ENCODE measurements at places on chromosomes 2 and 18. TPM values are rescaled to one million over a fixed set of nuclear protein-coding genes. Genes with fewer than 3 reads are reported as not detected.

The CCDC121 gene
- 5.9 TPM for total RNA-seq

The CCDC74B gene
- total RNA-seq, result 3.6 TPM

The CNGA3 gene
- 4.4 TPM for total RNA-seq

The TEX261 gene
- 18.1 TPM for total RNA-seq

The ZDBF2 gene
- 35.7 TPM for total RNA-seq

The RPS27A gene
- total RNA-seq, result 705 TPM

The CYB5A gene
- total RNA-seq, result 15.3 TPM

The REG3A gene
- not detected for total RNA-seq

The TNFRSF11A gene
- 1.6 TPM for total RNA-seq

The HMSD gene
- total RNA-seq, result 0.16 TPM

The PLB1 gene
- total RNA-seq, result 2.3 TPM

The POTEC gene
- not detected for total RNA-seq

The MAP3K19 gene
- 0.78 TPM for total RNA-seq

The TSPYL6 gene
- total RNA-seq, result 0.31 TPM

The TCF23 gene
- not detected for total RNA-seq

The PDCD1 gene
- not detected for total RNA-seq

The CROCC2 gene
- under 0.01 TPM for total RNA-seq

The PLEKHM3 gene
- 50.7 TPM for total RNA-seq

The GRHL1 gene
- total RNA-seq, result 4.1 TPM

The RAX gene
- total RNA-seq, result not detected

The RAD51AP2 gene
- 0.47 TPM for total RNA-seq

The CRYBA2 gene
- total RNA-seq, result not detected

The IL36A gene
- total RNA-seq, result not detected

The AMMECR1L gene
- total RNA-seq, result 13.6 TPM

The ALLC gene
- total RNA-seq, result not detected
